ENCODE measurements at places on chromosomes 13 and 19. TPM values are rescaled to one million over a fixed set of nuclear protein-coding genes. Genes with fewer than 3 reads are reported as not detected.
A peak's percentile ranks its signal among the peaks of the same experiment; 100 is the strongest.

NXNL1 gene
- not detected for polyA plus RNA-seq

UBE2L5 gene
- 0.64 TPM for polyA plus RNA-seq

DNA sequence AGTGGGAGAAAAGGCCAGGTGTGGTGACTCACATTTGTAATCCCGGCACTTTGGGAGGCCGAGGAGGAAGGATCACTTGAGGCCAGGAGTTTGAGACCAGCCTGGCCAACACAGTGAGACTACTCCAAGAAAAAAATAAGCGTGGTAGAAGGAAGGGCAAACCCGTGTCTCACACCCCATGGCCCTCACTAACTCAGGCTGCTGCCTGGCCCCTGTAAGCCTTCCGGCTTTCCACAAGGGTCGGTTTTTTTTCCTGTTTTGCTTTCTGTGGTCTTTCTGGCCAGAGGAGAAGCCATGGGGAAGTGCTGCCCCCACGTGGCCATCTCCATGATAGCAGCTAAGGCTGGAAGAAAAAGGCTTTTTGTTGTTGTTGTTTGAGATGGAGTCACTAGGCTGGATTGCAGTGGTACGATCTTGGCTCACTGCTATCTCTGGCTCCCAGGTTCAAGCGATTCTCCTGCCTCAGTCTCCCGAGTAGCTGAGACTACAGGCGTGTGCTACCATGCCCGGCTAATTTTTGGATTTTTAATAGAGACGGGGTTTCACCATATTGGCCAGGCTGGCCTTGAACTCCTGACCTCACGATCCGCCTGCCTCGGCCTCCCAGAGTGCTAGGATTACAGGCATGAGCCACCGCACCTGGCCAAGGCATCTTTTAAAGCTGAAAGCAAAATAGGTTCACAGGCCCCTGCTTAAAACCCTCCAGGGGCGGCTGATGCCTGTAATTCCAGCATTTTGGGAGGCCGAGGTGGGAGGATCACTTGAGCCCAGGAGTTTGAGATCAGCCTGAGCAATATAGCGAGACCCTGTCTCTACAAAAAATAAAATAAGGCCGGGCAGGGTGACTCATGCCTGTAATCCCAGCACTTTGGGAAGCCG is 7.5 kb upstream of the ARHGEF18 start:
- DNase-seq = peak; percentile 84

DNA sequence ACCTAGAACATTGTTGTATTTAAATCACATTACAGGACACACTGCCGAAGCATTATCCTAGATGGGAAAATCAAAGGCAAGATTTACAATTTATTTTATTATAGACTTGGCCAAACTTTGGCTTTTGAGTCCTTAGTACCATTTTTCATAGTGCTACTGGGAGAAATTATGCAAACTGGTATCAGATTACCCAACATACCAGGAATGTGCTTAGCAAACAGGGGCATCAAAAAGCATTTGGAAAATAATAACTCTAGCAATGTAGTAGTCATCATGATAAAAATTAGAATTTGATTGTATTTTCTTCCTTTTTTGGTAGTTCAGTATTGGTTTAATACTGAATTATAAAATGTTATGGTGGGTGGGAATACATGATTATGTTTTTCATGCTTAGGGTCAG is 34.0 kb downstream of the GPC6 start:
- no peak for DNase-seq

DNA sequence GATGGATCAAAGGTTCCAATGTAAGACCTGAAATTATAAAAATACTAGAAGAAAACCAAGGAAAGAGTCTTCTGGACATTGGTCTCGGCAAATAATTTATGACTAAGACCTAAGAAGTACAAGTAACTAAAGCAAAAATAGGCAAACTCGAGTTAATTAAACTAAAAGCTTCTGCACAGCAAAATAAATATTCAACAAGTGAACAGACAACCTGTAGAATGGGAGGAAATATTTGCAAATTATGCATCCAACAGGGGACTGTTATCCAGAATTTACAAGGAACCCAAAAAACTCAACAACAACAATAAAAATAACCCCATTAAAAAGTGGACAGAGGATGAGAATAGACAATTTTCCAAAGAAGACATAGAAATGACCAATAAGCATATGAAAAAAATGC is 9.7 kb upstream of the SLAIN1 start:
- no peak for DNase-seq

DNA sequence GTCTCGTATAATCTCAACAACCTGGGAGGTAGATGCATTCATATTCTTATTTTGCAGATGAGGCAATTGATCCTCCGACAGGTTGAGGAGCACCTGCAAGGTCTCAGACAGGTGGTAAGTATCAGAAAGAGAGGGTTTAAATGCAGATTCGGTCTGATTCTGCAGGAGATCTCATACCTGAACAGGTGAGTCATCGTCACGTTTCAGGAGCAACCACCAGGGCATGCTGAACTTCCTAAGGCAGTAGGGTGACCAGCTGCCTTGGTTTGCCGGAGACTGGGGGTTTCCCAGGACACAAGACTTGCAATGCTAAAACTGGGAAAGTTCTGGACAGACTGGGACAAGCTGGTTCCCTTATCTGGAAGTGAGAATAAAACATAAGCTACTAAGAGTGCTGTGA is 68.8 kb upstream of the TSHZ3 start:
- no peak for DNase-seq

DNA sequence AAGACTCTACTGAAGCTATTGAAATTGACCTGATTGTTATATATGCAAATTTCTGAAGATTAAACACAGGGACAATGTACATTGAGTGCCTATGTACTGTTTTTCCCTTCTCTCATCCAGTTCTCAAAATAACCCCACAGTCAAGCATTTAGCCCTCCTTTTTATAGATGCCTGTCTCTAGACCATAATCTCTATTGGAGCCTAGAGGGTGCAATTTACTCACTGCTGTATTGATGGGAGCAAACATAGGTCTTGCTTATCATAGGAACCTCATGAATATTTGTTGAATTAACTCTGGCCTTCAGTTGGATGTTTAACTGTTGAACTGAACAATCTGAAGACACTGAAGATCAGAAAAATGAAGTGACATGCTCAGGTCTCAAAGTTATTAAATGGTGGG is 183.0 kb downstream of the RFC3 start:
- DNase-seq = no peak

- DNase-seq = no peak
Measured at GRCh38 chr19:54436031-54436523, 12.9 kb upstream of the LENG8 start.

GRCh38 chr19:19257137-19257536 is 16.0 kb downstream of the TM6SF2 start:
- no peak for DNase-seq
